Right renal cortex interstitium (tissue), 3 donors: ENCODE measurements at places on chromosomes 2 and 18.

DNA sequence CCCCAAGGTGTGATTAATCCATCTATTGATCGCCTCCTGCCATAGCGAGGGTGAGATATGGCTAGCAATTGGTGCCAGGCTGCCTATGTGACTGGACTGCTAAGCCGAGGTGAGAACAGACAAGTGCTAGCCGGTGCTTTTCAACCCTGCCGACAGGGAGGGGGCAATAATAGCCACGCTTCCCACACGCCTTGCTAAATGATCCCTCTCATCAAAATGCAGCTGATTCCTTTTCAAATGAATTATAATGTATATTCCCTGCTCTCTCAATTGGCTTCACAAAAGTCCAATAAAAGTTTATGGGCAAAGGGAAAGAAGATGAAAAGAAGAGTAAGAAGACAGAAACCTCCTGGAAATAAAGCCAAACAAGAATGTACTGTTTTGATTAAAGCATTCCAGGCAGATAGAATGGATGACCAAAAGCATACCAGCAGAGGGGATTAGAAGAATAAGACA is 235.6 kb downstream of the ICOS start:
- DNase-seq: no peak

GRCh38 chr18:21851327-21851961 is 110.9 kb downstream of the MIB1 start:
- DNase-seq: no peak

DNA sequence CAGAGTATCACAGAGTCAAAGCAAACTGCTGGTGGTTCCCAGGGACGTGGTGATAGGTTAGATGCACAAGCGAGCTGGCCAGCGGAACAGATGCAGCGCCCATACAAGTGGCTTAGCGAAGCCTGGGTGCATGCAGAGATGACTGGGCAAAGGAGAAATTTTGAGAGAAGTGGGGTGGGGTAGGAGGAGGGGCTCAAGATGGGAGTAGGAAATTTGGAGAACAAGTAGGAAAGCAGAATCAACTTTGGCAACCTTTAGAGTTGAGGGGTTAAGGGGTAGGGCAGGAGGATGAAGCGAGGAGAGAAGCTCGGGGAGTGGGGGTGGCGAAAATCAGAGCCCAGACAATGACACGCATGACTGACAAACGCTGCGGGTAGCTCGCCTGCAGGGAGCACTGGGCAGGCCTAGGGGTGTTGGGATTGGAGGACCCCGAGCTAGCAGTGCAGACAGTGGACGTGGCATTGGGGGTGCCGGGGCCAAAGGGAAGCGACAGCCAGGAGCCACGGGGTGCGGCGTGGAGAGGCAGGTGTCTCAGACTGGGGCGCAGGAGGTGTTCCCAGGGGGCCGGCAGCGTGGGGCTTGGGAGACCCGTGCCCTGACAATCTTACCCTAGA is 431 bp downstream of the FAM98A start:
- DNase-seq: no peak

DNA sequence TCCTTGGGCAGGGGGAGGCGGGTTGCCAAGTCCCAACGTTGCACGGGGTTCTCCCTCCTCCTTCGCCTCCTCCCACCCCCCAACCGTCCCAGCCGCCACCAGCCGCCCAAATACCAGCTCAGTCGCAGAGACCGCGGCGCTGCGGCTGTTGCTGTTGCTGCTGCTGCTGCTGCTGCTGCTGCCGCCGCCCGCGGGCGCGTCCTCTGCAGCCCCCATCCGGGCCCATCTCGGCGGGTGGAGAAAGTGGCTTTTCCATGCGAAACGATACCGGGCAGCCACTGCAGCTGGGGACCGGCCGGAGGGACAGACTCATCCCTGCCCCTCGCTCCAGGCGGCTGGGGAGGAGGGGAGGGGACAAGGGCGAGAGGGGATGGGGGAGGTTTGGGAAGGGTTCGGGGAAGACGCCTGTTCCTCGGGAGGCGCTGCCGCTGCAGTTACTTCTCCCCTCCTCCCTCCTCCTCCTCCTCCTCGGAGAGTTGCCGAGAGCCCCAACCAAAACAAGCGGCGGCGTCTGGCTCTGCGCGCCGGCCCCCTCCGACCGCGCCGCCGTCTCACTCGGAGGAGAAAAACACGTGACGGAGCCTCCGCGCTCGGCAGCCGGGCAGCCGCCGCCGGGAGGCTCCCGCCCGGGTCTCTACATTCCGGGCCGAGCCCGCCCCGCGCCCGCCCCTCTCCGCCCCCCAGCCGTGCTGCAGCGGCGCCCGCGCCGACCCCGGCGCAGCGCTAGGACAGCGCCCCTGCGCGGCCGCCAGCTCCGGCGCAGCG is at the start of gene IRS1:
Gene IRS1, minus strand, starts transcription at position 610 of the 765 bp plus-strand sequence. CDS start 1,082 bp downstream, outside the sequence.
- no peak for DNase-seq

DNA sequence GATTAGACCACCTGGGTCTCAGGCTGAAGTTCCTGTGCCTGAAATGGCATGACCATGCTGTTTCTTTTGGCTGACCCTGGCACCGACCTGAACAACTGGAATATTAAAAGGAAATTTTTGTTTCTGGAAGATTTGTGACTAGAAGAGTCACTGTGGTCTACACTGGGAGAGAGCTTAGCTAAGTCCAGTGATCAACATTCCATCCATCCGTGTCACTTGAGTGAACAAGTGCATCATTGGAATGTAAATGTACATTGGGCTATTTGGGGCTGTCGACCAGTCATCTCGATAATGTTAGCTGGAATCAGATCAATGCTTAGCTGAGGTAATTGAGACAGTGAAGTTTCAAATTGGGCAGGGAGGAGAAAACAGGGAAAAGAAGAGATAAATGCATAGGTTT is 95.4 kb upstream of the CCDC85A start:
- DNase-seq: no peak

GRCh38 chr18:48934415-48934722 is 16.4 kb downstream of the SMAD7 start:
- DNase-seq: no peak

GRCh38 chr2:187138265-187138664 is 289.3 kb upstream of the ZSWIM2 start:
- no peak for DNase-seq

DNA sequence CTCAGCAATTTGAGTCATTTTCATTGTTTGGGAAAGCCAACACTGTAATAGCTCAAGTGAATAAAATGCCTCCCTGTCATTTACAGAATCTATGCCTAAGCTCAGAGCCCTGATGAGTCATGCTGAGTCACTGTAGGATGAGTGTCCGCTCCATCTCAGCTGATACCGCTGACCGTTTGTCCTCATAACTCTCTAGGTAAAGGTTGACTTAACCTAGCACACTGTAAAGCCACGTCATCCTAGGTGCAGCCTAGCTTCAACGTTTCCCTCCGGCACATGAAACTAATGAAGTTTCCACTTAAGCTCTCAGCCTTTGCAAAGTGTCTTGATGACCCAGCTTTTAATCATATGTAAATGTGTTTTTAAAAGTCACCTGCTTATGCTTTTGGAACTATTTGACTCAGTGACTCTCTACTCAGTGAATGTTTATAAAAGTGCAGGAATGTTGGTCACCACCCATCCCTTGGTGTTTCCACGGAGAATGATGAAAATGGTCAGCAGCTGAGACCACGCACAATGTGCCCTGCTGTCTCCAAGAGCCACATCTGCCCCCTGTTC is 154.0 kb downstream of the PMAIP1 start:
- no peak for DNase-seq

DNA sequence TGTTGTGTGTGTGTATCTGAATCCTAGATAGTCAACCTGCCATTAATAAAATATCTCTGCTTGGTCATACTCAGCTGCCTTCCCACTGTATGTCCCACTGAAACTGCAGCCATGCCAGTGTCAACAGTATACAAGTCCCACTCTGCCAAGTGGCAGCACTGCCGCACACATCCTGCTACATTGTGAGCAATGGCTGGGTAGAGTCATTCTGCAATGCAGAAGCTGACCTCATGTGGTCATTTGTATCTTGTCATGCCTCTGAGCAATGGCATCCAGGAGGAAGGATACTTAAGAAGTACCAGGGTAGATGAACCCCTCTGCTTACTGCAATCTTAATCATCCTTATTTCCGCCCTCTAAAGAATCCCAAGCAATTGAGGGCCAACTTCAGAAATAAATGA is 302.2 kb upstream of the DDX18 start:
- no peak for DNase-seq

DNA sequence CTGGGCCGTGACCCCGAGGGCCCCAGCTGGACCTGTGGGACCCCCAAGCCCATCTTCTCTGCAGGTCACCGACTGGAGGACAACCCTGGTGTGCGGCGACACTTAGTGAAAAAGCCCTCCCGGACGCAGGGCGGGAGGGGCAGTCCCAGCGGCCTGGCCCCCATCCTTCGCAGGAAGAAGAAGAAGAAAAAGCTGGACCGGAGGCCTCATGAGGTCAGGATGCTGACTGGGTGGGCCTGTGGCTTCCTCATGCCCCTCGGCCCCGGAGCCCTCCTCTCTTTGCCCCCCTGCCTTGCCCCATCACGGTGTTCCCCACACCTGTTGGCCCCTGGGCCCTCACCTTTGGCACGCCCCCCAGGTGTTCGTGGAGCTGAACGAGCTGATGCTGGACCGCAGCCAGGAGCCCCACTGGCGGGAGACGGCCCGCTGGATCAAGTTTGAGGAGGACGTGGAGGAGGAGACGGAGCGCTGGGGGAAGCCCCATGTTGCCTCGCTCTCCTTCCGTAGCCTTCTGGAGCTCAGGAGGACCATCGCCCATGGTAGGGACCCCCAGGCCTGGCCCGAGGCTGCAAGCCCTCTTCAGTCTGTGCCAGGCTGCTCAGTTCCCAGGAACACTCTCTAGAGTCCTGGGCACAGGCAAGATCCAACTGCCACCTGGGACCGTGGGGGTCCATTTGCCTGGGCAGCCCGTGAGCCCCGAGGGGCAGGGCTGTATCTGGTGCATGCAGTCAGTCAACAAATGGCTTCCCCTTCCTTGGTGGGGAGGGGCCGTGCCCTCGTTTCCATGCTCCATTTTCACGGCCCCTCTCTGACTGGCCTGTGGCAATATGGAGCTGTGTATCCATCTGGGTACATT is 4.7 kb downstream of the SLC4A3 start:
- DNase-seq: no peak

GRCh38 chr2:113056521-113056920 is 2.5 kb upstream of the IL36RN start:
- DNase-seq: no peak

DNA sequence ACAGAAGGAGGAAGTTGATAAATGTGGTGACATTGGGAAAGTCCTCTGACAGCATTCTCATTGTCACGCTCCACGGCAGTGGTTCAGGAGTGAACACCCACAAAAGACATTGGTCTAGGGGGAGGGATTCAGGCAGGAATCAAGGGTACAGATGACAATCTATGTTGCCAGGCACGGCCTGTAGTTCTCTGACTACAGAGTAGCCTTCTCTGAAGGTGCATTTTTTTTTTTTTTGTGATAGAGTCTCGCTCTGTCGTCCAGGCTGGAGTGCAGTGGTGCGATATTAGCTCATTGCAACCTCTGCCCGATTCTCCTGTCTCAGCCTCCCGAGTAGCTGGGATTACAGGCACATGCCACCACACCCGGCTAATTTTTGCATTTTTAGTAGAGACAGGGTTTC is 7.4 kb upstream of the MOB1A start:
- DNase-seq: no peak

DNA sequence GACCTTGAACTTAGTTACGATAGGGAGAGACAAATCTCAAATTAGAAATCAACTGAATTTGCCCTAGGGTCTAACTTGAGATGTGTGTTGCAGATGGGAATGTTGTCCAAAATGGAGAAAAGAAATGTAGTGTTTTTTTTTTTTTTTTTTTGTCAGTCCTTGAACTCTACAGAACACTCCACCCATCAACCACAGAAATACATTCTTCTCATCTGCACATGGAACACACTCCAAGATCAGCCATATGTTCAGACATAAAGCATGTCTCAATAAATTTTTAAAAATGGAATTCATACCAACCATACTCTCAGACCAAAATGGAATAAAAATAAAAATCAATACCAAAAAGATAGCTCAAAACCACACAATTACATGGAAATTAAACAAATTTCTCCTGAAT is 526.5 kb downstream of the FBXO15 start:
- DNase-seq: no peak

DNA sequence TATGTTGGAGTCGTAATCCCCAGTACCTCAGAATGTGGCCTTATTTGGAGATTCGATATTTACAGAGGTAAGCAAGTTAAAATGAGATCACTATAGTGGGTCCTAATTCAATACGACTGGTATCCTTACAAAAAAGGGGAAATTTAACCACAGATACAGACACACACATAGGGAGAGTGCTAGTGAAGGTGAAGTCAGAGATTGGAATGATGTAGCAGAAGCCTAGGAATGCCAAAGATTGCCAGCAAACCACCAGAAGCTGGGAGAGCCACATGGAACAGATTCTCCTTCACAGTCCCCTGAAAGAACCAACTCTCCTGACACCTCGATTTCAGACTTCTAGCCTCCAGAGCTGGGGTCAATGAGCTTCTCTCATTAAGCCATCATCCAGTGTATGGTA is 17.7 kb upstream of the ACTR3 start:
- DNase-seq: no peak

GRCh38 chr2:226336283-226336682 is 463.3 kb downstream of the IRS1 start:
- DNase-seq: no peak

GRCh38 chr2:207144173-207144785 is 21.5 kb downstream of the KLF7 start:
- DNase-seq: no peak

DNA sequence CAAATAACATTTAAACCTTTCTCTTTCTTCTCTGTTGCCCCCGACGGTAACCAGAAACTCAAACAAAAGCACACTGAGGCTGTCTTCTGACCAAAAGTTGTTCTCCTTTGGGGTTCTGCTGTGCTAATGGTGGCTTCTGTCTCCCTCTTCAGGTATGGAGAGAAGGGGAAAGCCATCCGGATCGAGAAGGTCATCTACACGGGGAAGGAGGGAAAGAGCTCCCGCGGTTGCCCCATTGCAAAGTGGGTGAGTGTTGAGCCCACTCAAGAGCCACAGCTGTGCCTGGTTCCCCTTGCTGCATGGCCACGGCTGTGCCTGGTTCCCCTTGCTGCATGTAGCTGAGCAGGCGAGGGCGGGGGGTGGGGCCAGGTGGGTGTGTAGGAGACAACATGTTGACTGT is 67.4 kb downstream of the BOLA3 start:
- DNase-seq: no peak

- DNase-seq: no peak
Observed at GRCh38 chr2:224687156-224687555, 29.0 kb downstream of the CCDC195 start.

GRCh38 chr2:190158798-190159434 is 96.4 kb upstream of the MSTN start:
- DNase-seq: no peak

- DNase-seq: no peak
Observed at GRCh38 chr18:24053211-24053610, 38.7 kb downstream of the TTC39C start.

- no peak for DNase-seq
Observed at GRCh38 chr2:103875131-103875530, 978.8 kb upstream of the POU3F3 start.

DNA sequence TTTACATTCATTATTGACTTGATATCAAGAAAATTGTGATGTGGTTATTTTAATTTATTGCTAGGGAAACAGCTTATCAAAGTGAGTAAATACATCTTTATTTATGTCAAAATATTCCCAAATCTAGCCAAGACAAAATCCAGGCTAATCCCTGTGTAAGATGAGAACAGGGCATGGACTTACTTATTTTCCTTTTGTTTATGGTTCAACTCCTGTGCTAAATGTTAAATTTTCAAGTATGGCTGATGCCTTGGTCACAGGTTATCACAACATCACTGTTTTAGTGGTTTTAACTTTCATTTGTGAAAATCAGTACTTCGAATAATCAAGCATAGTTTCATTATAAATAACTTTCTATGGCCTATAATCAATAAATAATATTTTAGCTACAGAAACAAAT is 657.0 kb upstream of the SYT4 start:
- no peak for DNase-seq
